A673 (cell line): ENCODE measurements at places on chromosomes 16 and 17.

- peak; percentile 72 for DNase-seq
Measured at GRCh38 chr17:4833941-4834680, 971 bp downstream of the MINK1 start.

DNA sequence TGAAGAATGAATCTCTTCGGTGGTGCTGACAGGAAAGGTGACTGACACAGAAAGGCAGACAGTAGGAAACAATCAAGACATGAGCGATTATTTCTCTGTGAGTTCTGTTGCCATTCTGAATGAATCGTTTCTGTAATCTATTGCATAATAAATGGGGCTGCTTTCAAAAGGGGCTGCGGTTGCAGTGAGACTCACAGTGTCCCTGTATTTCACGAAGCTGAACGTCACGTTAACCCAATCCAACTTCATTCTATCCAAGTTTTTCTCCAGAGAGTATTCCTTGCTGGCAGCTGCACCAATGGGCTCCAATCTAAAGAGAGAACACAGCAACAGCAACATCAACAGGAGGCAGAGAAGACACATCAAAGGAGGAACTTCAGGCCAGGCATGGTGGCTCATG lies 75.4 kb downstream of the DNAH3 start:
- DNase-seq, result no peak

GRCh38 chr17:41178843-41179616 lies 1.0 kb upstream of the KRTAP4-2 start:
- DNase-seq, result no peak

DNA sequence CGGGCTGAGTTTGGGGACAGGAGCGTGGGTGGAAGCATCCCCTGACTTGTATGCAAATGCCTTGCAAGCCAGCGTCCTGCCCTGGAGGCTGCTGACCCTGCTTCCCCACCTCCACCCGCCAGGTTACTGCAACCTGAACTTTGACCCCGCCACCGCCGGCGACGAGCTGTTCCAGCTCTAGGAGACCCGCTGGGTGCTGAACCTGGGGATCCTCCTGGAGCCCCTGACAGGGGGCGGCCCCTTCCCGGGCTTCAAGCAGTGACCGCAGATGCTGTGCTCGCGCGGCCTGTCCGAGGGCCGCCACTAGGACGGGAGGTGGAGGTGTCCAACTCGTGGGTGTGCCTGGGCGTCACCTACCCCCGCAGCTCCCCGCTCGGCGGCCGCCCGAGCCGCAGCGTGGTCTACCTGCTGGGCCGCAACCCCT lies 10.7 kb upstream of the SLC16A5 start:
- DNase-seq, result no peak

GRCh38 chr16:48123104-48123788 lies 32.5 kb downstream of the ABCC12 start:
- DNase-seq, result peak; percentile 65

DNA sequence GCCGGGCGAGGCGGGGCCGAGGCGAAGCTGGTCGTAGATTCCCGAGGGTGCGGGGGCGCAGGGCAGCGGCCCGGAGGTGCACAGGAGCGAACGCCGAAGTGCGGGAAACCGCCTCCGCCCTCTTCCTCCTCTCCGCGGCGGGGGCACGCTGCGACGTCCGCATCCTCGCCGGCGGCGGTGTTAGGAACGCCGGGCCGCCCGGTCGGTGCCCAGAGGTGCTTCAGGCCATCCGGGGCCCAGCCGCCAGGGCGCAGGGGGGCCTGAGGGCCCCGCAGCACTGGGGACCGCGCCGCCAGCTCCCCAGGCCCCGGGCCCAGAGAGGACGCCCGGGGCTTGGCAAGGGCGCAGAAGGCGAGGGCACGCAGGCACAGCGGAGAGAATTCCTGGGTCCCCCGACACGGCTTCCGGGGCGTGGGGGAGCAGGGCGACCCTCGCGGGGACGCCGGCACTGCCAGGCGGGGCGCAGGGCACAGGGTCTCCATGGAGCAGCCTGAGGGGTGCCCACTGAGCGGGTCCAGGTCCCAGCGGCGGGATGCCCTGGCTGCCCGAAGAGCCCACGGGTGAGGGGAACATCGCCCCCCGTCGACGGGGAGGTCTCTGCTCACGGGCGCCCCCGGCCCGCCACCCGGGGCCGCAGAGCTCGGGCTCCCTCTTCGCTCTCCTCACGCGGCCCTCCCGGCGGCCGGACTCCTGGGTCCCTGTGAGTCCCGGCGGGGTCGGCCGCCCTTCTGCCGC lies 576 bp downstream of the EPOP start:
- no peak for DNase-seq

- no peak for DNase-seq
Measured at GRCh38 chr17:49523706-49524472, 28.8 kb downstream of the NGFR start.

- DNase-seq, result no peak
Measured at GRCh38 chr17:77935121-77935571, 23.4 kb upstream of the TNRC6C start.

- DNase-seq, result no peak
Measured at GRCh38 chr17:78674156-78674555, 97.0 kb upstream of the DNAH17 start.
